ENCODE measurements at places on chromosomes 3 and 15.

- DNase-seq: no peak
Measured at GRCh38 chr3:124813541-124813940, 73.6 kb downstream of the ITGB5 start.

GRCh38 chr3:154970797-154971196 lies 109.3 kb upstream of the MME start:
- no peak for DNase-seq

DNA sequence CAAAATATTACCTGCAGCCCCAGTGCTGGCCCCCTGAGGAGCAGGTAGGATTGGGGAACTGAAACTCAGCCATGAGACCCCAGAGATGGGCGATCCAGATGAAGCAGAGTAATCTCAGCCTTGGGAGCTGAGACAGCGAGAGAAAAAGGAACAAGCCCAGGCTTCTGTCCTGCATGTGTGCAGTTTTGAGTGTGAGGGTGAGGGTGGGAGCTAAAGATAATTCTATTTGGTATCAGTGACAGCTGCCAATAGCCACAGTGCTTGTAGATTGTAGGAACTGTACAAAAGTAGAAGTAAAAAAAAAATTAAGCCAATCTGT lies 5.9 kb downstream of the ATP8B4 start:
- DNase-seq: no peak

GRCh38 chr3:188389711-188390342 lies 235.9 kb downstream of the LPP start:
- DNase-seq: no peak
